Muscle of leg (tissue), 16 donors: ENCODE measurements at places on chromosomes 6 and 20.

- DNase-seq, result no peak
Observed at GRCh38 chr6:39217177-39217864, 12.0 kb downstream of the KCNK5 start.

DNA sequence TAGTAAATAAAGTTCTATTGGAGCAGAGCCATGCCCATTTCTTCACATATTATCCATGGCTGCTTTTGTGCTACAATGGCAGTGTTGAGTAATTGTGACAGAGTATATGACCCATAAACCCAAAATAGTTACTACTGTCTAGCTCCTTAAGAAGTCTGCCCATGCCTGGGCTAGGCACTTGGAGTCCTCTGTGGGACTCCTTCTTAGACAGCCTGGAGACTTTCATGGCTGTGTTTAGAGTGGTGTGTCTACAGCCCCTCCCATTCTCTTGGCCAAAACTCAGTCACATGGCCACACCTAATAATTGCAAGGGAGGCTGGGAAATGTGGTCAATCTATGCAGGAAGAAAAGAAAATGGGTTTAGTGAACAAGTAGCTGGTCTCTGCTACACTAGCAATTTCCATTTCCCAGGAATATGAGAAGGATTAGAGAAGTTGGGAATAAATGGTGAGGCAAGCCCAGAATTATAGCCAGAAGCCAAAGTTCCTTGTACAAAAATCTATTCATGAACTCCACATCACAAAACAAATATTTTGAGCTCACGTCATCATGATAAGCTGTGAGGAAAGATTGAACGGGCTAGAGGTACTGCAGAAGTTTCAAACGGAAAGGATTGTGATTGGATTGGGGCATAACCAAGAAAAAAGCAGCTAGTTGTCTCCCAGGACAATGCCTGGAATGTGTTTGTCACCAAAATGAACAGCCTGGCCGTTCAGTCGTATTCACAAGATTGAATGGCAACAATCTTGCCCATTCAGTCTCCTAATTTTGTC is 251.8 kb upstream of the PLN start:
- DNase-seq, result no peak

DNA sequence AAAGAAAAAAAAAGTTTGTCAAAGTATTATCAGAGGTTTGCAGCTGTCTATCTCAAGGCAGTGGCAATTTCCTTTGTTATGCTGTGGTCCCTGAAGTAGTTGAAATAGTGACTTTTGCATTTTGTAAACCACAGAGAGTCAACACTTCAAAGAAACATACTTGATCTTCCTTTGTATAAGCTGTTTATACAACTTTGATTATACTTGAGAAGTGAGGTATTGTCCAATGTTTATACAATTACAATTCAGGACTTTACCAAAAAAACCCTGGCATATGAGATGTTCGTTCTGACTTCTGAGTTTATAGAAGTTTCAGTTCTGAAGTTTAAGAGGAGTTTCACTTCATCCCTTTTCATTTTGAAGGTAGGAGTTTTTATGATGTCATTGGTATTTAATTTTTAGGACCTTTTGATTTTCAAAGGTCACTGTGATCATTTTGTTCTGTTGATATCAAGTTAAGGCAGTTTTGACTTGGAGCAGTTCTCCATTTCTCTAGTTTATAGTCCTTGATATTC is 4.0 kb downstream of the STK4 start:
- no peak for DNase-seq

DNA sequence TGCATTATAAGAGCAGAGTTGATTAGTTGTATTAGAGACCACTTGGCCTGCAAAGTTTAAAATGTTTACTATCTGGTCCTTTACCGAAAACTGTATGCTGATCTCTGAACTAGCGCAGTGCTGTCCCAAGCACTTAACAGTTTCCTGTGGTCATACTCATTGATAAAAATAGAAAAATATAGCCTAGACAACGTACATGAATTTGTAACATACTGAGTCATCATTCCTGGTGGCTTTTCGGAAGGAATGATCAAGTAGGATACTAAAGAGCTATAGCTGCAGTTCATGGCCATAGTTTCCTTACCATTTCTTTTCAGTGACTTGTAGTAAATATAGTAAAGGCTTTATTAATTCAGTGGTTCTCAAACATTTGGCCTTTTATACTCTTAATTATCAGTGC is 18.4 kb downstream of the TTK start:
- DNase-seq, result peak; percentile 27

DNA sequence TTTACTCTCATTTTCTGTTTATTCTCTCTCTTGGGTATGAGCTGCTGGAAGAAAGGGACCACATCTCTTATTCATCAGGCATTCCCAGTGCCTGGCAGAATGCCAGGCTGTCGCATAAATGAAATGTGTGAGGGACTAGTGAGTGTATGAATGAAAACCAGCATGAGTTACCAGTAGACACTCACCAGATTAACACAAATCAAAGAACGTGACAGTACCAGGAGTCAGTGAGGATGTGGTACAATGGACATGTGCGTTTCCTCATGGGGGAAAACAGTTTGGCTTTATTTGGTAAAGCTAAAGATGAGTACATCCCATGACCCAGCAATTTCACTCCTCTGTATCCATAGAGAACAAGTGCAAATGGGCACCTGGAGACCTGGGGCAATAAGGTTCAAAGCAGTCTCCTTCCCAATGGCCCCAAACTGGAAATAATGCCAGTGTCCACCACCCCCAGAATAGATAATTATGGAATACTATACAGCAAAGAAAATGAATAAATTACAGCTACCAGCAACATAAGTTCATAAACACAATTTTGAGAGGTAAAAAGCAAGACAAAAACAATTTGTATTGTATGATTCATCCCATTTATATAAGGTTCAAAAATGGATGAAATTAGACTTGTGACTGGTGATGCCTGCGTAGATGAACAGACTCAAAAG is 93.3 kb downstream of the CDH22 start:
- DNase-seq, result peak; percentile 27

DNA sequence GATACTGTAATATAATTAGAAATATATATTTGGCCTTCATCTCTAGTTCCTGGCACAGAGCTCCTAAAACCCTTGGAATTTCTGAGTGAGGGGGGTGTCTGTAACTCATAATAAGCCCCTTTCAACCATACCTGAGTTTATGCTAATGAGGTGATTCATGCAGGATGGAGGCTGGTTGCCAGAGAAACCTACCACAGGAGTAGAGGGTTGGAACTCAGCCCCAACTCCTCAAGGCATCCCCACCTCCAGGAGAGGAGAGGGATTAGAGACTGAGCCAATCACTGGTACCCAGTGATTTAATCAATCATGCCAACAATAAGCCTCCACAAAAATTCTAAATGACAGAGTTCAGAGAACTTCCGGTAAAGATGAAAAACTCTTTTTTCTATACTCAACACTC is 17.5 kb downstream of the UQCC1 start:
- no peak for DNase-seq

- DNase-seq, result no peak
Observed at GRCh38 chr6:96963809-96964208, 39.3 kb downstream of the KLHL32 start.

GRCh38 chr6:51339728-51340127 is 521.1 kb downstream of the TFAP2B start:
- no peak for DNase-seq

- no peak for DNase-seq
Observed at GRCh38 chr6:98775205-98775604, 59.2 kb upstream of the POU3F2 start.

DNA sequence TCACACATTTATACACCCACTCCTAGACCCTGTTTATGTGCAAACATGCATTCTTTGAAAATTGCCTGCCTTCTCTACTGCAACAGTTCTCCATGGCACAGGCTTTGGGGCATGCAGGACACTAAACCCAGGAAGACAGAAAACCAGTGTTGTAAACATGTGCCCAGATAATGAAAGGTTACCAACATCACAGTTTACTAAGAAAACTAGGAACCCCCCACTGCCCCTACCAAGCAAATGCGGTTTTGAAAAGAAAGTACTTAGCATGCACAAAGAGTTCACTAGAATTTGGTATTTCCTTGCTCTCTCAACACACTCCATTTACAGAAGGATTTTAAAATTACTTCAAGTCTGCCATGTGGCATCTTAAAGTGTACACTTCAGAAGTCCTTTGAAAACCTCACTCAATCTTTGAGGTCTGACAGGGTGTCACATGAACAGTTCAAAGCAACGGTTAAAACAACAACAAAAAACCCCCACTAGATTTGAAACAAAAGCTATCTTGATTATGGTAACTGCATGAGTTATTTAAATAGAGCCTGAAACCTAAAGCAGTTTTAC is 245.0 kb downstream of the GMPR start:
- DNase-seq, result no peak

GRCh38 chr20:38450412-38450975 is 15.4 kb upstream of the SNHG17 start:
- DNase-seq, result no peak

DNA sequence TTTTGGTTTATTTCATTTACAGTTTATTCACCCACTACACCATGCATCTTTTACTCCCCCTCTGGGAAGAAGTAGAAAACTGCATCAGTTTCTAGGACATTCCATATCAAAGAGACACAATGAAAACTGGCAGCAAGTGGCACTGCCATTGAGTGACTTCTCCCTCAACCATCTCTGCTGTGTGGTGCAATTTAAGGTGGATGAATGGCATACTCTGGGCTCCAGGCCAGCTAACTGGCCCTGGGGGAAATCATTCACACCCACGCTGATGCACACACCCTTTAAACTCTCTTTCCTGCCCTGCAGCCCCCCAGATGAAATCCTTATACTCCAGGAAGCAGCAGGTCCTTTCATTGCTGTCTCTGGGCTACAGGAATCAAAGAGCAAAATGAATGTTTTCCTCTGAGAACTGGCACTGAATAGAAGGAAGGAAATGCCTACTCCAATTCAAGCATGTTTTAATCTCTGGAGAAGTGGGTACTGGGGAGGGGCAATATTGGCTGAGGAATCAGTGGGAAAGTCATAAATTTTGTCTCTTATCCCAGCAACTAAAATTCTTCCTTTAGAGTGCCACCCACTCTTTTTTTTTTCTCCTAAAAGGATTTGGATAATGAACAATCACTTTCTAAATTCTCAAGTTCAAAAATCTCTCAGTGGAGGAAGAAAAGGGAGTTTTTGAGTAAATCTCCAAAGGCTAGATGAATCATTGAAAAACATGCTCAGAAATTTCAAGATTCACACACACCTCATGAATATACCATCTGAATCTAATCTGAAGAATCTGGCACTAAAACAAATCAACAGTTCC is 16.9 kb upstream of the RFPL4B start:
- peak; percentile 36 for DNase-seq

DNA sequence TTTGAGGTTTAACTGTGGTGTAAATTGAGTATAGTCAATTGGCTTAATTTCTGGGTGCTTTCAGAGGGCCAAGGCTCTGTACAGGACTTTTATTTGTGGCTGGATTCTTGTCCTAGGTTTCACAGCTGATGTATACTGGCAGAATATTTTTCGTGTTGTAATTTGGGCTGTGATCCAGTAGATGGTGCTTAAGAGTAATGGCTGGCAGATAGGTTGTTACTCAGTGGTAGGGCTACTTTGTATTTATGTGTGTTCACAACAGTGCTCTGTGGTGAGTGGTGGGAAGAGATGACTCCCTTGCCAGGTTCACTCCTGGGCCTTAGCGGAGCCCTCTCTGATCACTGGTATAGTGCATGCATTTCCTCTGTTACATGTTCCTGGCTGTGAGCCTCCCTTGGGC is 34.5 kb upstream of the FERMT1 start:
- DNase-seq, result no peak

DNA sequence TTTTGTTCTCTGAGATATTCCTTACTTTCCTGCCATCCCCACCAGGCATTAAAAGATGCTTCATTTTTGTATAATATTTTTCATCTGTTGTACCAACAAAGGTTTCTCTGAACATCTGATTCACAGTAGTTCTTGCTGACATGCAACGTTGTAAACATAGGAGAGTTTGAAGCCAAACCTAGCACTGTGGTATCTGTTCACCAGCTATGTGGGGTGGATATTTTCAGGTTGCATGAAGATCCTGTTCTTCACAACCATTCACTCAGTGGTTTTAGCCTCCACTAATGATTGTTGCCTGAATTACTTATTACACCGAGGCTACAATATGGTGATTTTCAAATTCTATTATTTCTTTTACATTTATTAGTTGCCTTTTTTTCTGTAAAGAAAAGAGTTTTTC is 56.5 kb downstream of the EYA4 start:
- no peak for DNase-seq

- DNase-seq, result no peak
Observed at GRCh38 chr6:126064257-126064747, 78.0 kb downstream of the TRMT11 start.

DNA sequence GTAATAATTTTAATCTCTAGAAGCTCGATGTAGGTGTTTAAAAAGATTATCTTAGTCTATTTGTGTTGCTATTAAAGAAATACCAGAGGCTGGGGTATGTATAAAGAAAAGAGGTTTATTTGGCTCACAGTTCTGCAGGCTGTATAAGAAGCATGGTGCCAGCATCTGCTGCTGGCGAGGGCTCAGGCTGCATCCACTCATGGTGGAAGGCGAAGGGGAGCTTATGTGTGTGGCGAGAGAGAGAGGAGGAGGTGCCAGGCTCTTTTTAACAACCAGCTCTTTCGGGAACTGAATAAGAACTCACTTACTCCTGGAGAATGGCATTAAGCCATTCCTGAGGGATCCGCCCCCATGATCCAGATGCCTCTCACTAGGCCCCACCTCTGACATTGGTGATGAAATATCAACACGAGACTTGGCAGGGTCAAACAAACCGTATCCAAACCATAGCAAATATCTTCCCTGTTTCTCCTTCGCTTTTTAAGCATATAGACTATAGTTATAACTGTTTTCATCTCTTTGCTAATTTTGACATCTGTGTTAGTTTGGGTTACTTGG is 24.5 kb downstream of the CHMP4B start:
- DNase-seq, result no peak

- DNase-seq, result no peak
Observed at GRCh38 chr6:108630050-108630714, 69.5 kb downstream of the FOXO3 start.
